ENCODE measurements at places on chromosomes 7 and 10. TPM values are rescaled to one million over a fixed set of nuclear protein-coding genes. Genes with fewer than 3 reads are reported as not detected.

GRCh38 chr10:30158325-30158960 lies 99.1 kb upstream of the JCAD start:
- no peaks in the 10 kb centered on the region for H3K36me3 ChIP-seq
- no peak overlapping the region for H3K4me3 ChIP-seq
- no peaks in the 10 kb centered on the region for H3K4me1 ChIP-seq
- H3K27ac ChIP-seq = no peak overlapping the region
- no peak for DNase-seq

The EVX1 gene
- 0.10 TPM for total RNA-seq

DNA sequence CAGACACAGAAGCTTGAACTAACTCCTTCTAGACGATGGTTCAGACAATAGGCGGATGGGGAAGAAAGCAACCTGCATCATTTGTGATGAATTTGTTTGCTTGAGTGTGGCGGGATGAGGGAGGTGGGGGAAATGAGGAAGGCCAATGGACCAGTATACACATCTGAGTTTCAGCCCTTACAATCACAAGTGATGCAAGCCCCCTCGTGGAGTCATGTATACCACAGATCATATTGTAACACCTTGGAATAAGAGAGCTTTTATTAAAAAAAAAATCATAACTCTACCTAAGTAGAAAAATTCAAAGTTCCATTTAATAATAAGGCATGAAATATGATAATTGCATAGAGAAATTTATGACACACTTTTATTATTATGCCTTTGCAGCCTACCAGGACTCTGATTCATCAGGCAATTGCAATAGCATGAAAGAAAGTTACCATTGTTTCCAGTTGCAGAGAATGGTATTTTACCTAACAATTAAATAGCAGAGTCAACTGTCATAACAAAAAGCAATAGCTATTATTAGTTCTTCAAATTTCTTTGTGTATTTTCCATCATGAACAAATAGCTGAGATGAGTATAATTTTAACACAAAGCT lies 230.2 kb upstream of the AKR1E2 start:
- DNase-seq = no peak
- H3K4me3 ChIP-seq = no peak overlapping the region
- no peaks in the 10 kb centered on the region for H3K4me1 ChIP-seq
- no peaks in the 10 kb centered on the region for H3K27me3 ChIP-seq
- H3K36me3 ChIP-seq = no peaks in the 10 kb centered on the region

DNA sequence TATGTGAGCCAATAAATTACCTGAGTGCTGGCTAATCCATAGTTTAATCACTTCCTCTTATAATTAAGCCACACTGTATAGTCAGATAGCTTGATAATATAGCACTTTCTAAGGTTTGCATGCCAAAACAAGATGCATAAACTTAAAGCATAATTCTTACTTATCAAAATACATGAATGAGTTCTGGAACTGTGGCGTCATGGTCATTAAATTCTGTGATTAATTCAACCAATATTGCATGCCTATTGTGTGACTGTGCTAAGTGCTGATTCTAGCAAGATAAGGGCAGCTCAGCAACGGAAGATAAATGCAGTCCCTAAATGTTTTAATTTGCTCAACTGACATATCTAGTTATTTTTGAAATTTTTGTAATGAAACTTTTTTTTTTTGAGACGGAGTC lies 29.7 kb downstream of the HOXA1 start:
- no peak overlapping the region for H3K4me3 ChIP-seq
- H3K4me1 ChIP-seq = peaks cover 18% of the 10 kb centered on the region
- no peak overlapping the region for H3K27ac ChIP-seq
- H3K36me3 ChIP-seq = no peaks in the 10 kb centered on the region

The STK32C gene
- 53.7 TPM for total RNA-seq

The CPA1 gene
- 7.6 TPM for total RNA-seq

GRCh38 chr10:119706521-119707278 lies 19.1 kb upstream of the INPP5F start:
- H3K27ac ChIP-seq = no peak overlapping the region
- H3K36me3 ChIP-seq = no peaks in the 10 kb centered on the region
- DNase-seq = no peak
- H3K27me3 ChIP-seq = no peaks in the 10 kb centered on the region

GRCh38 chr10:82472406-82473335 lies 597.7 kb downstream of the NRG3 start:
- no peak for DNase-seq
- H3K27ac ChIP-seq = no peak overlapping the region
- no peak overlapping the region for H3K4me3 ChIP-seq
- H3K4me1 ChIP-seq = no peaks in the 10 kb centered on the region

The MKI67 gene
- total RNA-seq = 151 TPM

The MRPS24 gene
- 224 TPM for total RNA-seq

DNA sequence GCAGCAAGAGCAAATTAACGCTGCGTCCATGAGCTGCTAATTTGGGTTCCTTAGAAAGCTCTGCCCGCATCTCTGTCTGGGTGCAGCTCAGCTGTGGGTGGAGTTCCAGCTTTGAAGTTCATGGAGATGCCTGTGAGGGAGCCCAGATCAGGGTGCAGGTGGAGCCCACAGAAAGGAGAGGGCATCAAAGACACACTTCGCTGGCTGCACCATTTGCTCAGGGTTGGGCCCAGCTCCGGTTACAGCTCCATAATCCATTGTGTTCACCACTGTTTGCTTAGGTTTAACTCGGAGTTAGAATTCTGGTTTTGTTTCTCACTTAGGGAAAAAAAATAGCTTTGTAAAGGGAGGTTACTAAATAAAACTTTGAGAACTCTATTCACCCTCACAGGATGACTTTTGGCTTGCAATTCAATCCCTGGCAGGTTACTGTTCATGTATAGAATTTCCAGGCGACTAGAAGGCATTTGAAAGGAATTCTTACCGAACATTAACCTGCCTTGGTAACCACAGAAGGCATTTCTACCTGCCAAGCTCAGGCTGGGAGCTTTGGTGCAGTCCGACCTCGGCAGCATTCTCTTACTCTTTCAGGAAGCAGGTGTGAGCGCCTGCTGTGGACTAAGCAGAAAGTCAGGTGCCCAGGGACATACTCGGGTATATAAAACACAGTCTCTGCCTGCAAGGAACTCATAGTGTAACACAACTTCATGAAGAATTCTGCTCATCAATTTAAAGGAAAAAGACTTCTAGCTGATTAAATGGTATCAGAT lies 179.5 kb upstream of the RNF32 start:
- peaks cover 5% of the 10 kb centered on the region for H3K27me3 ChIP-seq
- H3K4me3 ChIP-seq = no peak overlapping the region
- H3K4me1 ChIP-seq = no peaks in the 10 kb centered on the region
- H3K27ac ChIP-seq = no peak overlapping the region
- DNase-seq = no peak
- H3K36me3 ChIP-seq = no peaks in the 10 kb centered on the region

The SMKR1 gene
- 1.4 TPM for total RNA-seq

The CUBN gene
- total RNA-seq = 1.3 TPM

The LIPM gene
- total RNA-seq = not detected

The CTAGE4 gene
- 5.9 TPM for total RNA-seq

- no peak overlapping the region for H3K27ac ChIP-seq
- no peaks in the 10 kb centered on the region for H3K27me3 ChIP-seq
- DNase-seq = no peak
- no peaks in the 10 kb centered on the region for H3K4me1 ChIP-seq
- H3K4me3 ChIP-seq = no peak overlapping the region
Observed at GRCh38 chr10:4177791-4178190, 392.8 kb upstream of the KLF6 start.

DNA sequence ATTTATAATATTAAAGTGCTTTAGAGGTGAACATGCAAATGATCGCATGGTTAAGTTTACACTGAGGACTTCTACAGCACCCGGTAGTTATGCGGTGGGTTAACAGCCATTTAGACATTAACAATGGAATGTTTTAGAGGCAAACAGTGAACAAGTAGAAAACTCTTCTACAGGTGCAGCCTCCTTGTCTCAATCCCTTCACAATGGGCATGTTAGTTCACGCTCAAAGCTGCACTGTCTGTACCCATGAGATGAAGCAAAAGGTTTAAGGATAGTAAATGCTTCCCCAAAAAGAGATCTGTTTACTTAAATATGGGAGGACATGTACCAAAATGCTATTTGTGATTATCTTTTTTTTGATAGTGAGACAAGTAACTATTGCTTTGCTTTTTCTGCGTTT lies 25.1 kb downstream of the PUS7 start:
- H3K27me3 ChIP-seq = no peaks in the 10 kb centered on the region
- no peak for DNase-seq
- peaks cover 19% of the 10 kb centered on the region for H3K36me3 ChIP-seq

Data from Panc1 (cell line).